Stimulated activated CD4-positive, alpha-beta T cell treated with anti-CD3 and anti-CD28 coated beads, TNF-alpha, amount 100 ng/mL, for 48 hours (primary cell): ENCODE measurements at places on chromosomes 2 and 18.
A peak's percentile ranks its signal among the peaks of the same experiment; 100 is the strongest.

DNA sequence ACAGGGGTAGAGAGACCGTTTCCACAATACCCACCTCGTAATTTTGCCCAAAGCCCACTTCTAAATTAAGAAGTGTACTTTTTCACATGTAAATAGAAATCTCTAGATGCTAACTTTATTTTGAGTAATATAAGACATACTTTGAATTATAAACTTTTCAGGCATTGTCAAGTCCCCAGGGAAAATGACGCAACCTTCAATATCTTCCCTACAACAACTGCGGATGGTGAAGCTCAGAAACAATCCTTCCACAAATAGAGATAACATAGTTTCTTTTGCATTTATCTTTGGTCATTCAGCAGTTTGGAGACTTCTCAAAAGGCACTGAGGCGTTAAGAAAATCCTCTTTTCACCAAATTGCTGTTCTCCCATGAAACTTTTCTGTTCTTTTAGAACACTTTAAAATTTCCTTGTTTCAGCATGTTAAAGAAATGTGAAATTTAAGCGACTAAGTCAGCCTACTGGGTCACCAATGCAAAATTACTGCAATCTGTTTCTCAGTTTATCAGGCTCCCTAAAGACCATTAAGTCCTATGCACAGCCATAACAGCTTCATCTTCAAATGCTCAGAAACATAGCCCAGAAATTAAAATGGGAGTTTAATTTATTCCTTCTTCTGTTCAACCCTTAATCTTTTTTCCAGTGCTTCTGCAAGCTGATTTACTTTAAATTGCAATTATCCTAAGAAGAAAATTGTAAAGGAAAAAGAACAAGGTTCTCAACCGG is 118.3 kb upstream of the DNAJC10 start:
- DNase-seq, result no peak

DNA sequence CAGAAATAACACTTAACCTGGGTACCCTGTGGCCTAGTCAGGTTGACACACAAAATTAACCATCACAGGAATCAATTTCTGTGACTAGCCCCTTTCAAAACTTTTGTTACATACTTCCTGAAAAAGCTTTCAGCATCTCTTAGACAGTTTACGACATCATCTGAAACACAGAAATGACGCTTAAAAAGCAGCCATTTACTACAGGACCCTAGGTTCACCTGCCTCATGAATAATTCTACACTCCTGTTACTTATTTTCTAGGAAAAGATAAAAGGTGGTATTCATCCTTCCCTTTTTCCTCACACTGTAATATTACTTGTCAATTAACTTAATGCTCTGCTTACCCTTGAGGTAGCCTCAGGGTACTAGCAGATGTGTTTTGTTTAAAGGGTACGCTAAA is 388.4 kb downstream of the IRS1 start:
- no peak for DNase-seq

DNA sequence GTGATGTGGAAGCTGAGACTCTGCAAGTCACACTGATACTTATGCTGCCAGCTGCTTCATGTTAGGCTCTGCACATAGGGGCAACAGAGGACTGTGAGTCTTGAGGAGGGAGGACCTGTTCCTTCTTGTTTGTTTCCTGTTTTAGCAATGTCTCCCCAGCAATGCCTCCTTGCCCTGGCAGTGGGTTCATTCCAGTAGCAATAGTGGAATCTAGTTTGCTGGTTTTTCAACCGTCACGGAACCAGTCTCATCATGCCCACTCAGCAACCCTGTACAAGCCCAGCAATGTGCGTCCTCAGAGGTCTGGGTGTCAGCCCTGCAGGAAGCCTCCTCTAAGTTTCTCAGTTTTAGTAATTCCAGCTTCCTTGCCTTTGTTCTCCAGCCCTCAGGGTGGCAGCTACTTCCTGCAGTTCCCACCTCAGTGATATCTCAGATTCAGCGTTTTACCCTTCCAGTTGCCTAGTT is 20.5 kb upstream of the ITGB6 start:
- no peak for DNase-seq

GRCh38 chr2:103276869-103277268 is 515.0 kb downstream of the TMEM182 start:
- DNase-seq, result no peak

DNA sequence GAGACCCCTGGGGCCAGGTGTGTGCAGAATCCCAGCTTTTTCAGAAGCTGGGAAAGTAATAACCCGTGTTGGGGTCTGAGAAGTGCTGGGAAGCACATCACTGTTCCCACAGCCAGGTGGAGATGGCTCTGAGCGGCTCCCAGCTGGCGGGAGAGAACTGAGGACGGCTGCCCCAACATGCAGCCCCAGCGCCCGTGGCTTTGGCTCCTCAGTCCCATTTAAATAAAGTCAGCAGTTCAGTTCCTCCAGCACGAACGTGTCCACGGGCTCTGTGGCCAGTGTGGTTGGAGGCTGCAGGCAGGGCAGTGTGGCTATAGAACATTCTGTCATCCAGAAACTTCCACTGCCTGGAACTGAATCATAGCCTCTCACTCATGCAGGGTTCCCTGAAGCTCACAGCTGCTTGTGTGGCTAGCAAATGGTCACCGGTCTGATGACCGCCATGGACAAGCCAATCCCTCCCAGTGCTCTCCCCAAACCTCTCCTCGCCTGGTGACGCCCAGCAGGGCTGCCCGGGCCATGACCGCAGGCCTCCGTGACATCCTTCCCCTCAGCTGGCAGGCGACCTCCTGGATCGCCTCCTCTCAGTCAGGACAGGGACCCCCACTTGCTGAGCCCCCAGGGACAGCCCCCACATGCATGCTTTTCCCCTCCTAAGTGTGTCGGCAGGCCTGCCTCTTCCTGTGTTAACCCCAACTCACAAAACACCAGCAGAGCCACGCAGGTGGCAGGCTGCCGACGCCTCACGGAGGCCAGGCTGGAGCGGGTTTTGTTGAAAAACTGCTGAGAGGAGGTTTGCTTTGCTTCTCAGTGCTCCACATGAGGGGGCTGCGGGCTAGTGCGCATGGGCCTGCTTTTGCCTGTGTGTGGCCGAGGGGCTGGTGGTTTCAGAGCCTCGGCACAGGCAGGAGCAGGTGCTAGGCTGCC is 1.3 kb downstream of the RTP5 start:
- DNase-seq, result no peak

DNA sequence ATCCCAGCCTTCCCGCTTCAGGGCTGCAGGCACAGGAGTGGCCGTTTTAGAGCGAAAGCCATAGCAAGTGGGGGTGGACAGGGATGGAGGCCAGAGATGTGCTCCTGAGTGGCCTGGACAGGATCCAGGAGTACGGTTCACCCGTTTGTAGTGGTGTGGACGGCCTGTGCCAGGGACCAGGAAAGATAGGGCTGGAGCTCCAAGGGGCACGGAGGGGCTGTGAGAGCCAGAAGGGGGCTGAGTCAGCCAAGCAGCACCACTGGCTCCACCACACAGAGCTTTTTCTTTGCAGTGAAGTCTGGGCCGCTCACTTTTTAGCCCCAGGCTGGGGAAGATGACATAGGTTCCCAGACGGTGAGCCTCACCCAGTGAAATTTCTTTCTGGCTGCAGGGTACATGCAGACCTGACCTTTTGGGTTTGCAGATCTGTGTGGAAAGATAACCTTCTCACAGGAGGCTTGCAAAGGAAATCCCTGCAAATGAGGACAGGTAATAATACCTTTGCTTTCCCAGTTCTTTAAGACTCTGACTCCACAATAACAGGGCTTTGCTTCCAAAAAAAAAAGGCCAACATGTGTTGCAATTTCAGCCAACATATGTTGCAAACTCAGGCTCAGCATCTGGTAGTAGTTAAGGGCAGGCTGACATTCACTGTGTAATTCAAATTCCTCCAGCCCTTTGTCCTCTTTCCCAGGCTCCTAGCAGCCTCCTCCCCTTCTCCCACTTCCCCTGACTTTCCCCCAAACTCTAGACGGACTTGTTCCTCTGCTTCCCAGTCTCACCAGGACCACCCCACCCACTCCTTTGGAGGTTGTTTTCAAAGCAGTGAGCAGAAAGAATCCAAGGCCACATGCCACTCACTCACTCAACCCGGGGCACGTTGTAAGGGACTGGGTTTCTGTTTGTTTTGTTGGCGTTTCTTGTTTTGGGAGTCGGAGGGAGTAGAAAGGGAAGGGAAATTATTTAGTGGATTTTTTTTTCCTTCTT is 20.3 kb upstream of the LAPTM4A start:
- no peak for DNase-seq

GRCh38 chr2:114001937-114002336 is 112.0 kb downstream of the ACTR3 start:
- DNase-seq, result no peak

- no peak for DNase-seq
Measured at GRCh38 chr2:215843579-215843978, 169.8 kb downstream of the MREG start.

DNA sequence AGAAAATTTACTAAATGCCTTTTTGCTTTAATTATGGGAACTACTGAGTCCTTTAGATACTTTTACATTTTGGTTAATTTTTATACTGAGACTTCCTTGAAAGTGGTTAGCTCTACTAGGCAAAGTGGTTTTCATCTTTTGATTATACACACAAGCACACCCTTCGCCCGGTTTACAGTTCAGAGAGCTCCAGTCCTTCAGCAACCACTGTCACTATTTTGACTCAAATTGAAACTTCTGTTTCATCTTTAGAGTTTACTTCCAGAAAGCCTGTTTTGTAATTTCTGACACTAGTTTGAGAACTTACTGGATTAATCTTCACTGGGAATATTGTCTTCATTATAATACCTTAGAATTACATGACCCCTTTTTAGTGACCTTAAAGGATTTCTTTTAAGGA is 140.3 kb upstream of the FOSL2 start:
- DNase-seq, result peak; percentile 12

DNA sequence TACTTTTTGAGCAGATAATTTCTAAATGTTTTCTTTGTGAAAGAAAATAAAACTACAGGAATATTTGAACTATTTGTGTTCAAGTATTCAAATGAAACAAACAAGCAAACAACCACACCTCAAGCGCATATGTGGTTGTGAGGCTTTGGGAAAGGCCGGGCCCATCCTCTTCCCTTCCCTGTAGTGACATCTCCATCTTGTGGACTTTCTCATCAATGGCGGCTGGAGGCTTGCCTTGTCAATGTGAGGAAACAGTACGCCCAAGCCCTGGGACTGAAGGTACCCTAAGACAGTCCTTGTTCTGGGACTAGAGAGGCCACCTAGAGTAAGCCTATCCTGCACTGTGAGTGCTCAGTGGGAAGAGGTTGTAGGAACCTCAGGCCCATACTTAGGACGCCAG is 166.8 kb downstream of the TPGS2 start:
- no peak for DNase-seq

GRCh38 chr2:18643326-18644114 is 54.2 kb upstream of the NT5C1B start:
- no peak for DNase-seq

- no peak for DNase-seq
Measured at GRCh38 chr18:78794071-78794430, 185.6 kb upstream of the SALL3 start.
